ENCODE measurements at places on chromosomes 11 and 22.

DNA sequence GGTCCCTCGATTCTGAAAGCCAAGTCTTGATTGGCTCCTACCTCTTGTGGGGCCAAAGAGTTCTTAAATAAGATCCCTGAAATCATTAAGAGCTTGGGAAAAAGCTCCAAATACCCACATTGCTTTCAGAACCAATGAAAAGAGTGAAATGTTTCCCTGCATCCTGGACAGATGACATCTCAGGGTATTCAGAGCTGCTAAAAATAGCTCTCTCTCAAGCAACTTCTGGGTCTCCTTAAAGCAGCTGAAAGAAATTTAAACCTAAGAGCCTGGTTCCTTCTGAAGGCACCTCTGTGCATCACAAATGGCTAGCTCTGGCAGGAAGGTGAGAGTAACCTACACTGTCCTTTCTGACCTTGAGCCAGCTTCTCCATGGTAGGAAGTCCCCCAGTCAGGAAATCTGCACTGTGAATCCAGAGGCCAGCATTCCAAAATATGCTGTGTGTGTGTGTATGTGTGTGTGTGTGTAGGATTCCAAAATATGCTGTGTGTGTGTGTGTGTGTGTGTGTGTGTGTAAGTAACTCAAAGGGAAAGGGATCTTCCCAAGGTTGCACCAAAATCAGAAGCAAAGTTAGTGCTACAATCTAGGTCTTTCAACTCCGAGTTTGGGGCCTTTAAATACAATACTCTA lies 50.1 kb downstream of the RELT start:
- DNase-seq, result no peak

DNA sequence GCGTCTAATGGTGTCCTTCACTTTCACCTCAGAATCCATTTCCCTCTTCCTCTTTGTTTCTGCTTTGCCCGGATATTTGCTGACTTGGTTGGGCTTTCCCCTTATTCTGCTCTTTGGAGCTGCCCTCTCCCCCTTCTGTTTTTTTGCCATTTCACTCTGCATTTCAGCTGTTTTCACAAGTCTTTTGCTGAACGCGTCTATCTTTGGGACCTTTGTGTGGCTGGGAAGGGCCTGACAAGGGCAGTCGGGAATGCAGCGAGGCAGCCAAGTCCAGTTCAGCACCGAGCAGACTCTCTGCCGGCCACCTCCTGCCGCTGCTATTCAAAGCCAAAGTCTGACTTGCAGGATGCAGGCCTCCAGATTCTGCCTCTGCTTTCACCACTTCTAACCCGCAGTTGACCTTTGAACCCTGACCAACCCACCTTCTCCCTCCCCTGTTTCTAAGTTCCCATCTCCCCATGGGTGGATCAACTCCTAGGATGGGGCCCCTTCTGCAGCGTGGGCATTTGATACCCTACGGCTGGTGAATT lies 38.2 kb downstream of the FEZ1 start:
- peak; percentile 92 for DNase-seq

DNA sequence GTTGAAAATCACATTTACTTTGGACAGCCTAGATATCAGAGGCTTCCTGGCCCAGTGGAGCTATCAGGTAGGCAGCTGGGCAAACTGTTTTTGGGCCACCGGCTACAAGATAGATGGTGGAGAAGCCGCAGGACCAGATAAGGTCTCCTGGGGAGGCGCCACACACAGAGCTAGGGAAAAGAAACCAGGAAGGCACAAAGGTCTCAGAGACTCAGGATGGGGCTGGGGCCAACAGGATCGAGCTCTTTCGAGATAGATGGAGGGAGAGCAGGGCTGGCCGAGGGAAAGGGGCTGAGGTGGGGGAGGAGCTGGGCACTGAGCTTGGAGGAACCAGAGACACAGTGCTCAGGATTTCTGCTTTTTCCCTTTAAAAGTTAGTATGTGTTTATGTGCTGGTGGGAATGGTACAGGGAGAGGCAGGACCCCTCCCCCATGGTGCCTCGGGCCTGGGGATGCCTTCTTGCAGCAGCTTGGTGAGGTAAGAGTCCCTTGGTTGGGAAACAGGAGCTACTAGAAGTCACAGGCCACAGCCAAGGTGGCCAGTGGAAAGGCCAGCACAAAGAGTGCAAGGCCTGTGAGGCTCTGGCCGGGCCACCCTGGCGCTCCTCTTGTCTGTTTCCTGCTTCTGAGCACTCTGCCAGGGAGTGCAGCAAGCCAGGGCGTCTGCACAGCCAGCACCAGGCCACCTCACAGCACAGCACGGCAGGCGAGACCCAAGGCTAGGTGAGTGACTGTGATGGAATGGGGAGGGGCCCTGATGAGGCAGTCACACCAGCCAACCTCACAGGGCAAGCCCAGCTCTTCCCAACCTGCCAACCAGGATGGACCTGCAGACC lies 11.5 kb upstream of the NAP1L4 start:
- peak; percentile 66 for DNase-seq

- no peak for DNase-seq
Measured at GRCh38 chr22:40294696-40295095, 51.6 kb upstream of the ADSL start.

GRCh38 chr11:70547821-70548670 lies 149.7 kb downstream of the CTTN start:
- DNase-seq, result peak; percentile 58

DNA sequence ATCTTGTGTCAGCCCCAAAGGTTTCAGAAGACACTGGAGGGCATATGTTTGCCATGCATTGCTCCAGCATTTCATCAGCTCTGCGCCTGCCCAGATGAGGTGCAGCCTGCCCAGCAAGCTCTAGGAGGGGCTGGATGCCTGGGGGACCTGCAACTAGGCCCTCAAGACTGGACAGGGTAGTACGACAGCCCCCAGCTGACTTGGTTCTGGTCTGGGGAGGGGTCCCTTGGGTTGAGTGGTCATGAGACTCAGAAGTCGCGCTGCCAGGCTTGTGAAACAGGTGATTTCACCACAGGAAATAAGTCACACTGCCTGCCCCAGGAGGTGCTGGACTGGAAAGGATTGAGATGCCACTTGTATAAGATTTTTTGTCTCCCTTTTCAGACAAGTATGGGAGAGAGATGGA lies 23.4 kb downstream of the TPBGL start:
- DNase-seq, result peak; percentile 82
